ENCODE measurements at places on chromosomes 7 and 10.

- no peak for DNase-seq
Observed at GRCh38 chr7:32318300-32319011, 171.7 kb downstream of the LSM5 start.

DNA sequence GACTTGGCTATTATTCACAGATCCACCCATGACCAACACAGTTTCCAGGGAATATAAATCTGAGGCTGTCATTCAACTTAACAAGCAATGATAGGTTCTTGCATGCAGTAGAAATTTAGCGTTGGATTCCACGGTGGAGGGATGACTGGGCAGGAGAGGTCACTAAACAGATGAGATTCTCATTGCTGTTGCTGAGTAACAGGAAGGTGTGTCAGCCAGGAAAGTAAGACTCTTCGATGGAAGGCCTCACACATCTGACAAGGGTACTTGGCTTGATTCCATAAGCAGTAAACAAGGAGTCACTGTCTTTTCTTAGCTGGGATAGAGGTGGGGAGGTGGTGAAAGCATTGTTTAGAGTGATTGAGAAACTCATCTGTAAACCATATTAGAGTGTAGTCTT is 1152.0 kb downstream of the SORCS3 start:
- DNase-seq, result peak; percentile 21

GRCh38 chr10:119370111-119370741 is 162.9 kb downstream of the GRK5 start:
- peak; percentile 88 for DNase-seq

DNA sequence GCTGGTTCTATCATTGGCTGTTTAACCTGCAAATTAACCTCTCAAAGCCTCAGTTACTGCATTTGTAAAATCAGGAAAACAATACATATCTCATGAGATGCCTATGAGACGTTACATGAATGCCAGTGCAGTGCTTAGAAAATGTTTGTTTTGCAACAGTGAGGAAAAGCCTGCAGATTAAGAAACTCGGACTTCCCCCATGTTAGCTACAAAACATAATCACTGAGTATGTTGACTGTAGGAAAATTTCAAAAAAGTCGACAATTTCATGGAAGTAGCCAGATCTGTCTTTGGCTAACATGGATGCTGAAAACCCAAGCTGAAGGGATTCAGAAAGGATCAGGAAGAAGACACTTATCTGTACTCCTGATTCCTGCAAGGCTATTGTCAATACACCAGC is 121.4 kb downstream of the TRIL start:
- peak; percentile 36 for DNase-seq

GRCh38 chr10:122220736-122221135 is 50.4 kb upstream of the BTBD16 start:
- no peak for DNase-seq

DNA sequence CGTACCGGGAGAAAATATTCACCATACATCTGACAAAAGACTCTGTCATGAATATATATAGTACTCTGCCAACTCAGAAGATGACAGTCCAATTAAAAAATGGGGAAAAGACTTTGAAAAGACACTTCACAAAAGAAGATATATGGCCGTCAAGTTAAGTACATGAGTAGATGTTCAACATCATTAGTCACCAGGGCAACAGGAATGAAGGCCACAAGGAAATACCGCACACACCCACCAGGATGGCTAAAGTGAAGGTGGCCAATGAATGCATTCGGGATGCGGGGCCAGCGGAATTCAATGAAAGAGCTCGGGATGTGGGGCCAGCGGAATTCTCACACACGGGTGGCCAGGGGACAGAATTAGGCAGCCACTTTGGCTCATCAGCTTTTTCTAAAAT is 42.2 kb downstream of the MAD1L1 start:
- DNase-seq, result no peak

DNA sequence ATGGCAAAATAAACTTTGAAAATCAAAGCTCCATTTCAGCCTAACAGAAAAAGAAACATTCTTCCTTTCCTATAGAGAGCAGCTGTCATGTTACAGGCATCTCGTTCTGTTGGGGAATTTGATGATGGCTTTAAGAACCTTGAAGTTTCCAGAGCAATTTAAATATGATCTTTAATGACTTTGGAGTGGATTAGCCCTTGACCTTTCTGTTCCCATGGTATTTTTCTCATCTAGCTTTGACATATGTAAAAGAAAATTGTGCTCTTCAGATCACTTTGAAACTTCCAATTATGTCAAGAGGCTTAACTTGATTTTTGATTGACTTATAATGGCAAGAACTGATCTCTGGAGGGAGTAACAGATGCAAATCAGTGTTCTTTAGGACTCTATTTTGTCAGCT is 157.6 kb upstream of the SEMA3E start:
- DNase-seq, result no peak

- DNase-seq, result peak; percentile 65
Observed at GRCh38 chr10:79367426-79368189, 20.3 kb downstream of the PPIF start.

GRCh38 chr10:48633381-48634197 is 28.7 kb upstream of the ARHGAP22 start:
- DNase-seq, result no peak

GRCh38 chr7:1572111-1572822 is 2.4 kb upstream of the PSMG3 start:
- no peak for DNase-seq

- no peak for DNase-seq
Observed at GRCh38 chr10:89248-89647, 40.2 kb upstream of the TUBB8 start.

DNA sequence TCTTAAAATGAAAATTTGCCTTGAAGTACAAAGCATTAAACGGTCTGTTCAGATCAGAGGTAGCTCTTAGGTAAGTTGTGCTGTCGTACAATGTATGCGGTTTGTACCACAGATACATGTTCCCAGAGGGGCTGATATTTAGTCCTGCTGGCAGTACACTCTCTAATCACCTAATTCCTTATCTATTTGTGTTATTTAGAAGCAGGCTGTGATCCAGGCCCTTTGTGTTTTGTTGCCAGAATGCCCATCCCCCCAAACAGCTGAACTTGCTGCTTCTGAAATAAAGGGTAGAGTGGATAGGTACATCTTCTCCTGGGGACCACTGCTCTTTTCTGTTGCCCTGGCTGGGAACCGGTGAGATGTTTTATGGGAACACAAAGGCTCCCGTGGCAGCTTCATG is 84.5 kb downstream of the SND1 start:
- DNase-seq, result no peak

DNA sequence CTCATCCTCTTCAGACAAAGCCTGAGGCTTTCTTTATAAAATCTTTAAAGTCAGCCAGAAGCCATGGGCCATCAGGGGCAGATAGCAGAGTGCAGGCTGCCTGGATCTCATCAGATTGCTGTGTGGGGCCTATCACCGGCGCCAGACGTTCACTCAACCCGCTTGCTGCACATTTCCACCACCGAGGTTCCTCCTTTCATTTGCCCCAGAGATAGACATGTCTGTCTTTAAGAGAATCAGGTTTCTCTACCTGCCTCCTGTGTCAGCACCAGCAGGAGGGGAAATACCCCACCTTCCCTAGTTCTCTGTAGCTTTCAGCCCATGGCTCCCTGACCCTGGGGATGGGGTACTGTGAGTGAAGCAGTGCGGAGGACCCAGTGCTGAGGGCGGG is 22.0 kb downstream of the SLC18A2 start:
- DNase-seq, result no peak

GRCh38 chr10:132554053-132554990 is 16.7 kb downstream of the INPP5A start:
- no peak for DNase-seq

DNA sequence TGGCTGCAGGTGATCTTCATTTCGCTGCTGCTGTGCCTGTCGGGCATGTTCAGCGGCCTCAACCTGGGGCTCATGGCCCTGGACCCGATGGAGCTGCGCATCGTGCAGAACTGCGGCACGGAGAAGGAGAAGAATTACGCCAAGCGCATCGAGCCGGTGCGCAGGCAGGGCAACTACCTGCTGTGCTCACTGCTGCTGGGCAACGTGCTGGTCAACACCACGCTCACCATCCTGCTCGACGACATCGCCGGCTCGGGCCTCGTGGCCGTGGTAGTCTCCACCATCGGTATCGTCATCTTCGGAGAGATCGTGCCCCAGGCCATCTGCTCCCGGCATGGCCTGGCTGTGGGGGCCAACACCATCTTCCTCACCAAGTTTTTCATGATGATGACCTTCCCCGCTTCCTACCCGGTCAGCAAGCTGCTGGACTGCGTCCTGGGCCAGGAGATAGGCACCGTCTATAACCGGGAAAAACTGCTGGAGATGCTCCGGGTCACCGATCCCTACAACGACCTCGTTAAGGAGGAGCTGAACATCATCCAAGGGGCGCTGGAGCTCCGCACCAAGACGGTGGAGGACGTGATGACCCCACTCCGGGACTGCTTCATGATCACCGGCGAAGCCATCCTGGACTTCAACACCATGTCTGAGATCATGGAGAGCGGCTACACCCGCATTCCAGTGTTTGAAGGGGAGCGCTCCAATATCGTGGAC is 1.3 kb downstream of the CNNM2 start:
- DNase-seq, result no peak

DNA sequence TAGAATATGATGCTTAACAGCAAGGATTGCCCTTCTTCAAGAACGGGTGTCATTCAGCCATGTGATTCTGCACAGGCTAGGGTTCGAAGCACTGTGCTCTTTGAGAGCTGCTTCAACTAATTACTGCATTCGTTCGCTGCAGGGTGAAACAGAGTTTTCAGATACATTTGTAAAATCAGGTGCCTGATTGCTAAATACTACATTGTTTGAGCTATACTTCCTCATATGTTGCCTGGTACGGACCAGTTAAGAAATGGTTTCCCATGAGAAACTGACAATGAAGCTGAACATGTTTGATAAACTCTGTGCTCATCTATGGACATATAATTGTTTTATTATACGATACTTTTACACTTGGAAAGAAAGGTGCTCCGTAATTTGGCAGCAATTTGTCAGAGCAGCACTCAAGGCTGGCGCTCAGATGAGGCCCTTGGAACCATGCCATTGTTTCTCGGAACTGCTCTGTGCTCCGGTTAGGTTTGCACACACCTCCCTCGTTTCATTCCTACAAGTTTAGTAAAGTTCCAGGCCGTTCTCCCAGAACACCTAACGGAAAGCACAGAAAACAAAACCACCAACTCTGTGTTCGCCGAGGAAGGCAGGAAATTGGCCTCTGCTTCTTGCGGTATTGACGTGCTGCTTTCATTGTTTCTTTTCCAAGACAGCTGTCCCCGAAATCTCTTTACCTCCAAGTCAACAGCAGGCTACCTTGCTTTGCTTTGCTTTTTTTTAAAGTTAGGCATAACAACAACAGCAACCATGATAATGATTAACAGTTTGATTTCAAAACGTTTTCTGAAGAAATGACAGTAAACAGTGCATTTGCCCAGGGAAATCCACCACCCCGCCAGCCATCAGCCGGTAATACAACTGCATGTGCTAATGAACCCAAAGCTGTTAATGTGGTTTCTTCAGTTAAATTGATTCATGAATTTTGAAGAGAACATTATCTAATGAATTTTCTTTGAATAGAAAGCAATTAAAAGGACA is 206.9 kb downstream of the EBF3 start:
- no peak for DNase-seq

GRCh38 chr7:18577096-18577771 is 81.7 kb downstream of the HDAC9 start:
- no peak for DNase-seq
